Fibroblast of skin of right biceps (primary cell): ENCODE measurements at places on chromosomes 2 and 18.

- DNase-seq = no peak
These were observed 56.8 kb upstream of the DAPL1 start for GRCh38 chr2:158738363-158738762.

DNA sequence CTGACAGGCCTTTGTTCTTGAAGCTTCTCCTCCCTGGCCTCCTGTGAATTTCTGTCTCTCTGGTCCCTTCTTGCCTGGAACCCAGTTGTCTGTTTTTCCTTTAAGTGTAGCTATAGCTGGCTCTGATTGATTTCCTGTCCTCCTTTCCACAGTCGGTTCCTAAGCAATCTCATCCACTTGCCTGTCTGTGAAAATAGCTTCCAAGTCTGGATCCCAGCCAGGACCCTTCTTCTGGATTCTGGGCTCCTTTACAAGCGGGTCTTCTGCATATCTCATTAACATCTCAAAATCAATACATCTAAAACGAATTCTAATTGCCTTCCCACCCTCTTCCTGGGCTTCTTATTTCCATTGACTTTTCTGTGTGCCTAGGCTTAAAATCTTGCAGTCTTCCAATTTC lies 124.9 kb downstream of the DAW1 start:
- no peak for DNase-seq

DNA sequence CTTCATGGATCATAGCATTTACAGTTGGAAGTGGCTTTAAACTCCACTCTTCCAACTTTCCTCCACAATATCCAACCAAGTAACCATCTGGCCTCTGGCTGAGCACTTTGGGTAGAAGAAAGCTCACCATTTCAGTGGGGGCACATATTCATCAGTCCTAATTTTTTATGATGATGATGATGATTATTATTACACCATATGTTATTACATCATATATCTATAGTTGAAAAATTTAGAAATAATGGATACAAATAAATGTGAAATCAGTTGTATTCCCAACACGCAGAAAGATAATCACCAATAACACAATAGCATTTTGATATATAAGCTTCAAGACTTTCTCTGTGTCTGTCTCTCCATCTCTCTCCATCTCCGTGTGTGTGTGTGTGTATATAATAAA lies 26.6 kb upstream of the ZCCHC2 start:
- DNase-seq = no peak

- DNase-seq = peak; percentile 38
These were observed 23.8 kb upstream of the KLHL29 start for GRCh38 chr2:23361152-23361551.

GRCh38 chr2:42932271-42933151 lies 140.1 kb upstream of the HAAO start:
- no peak for DNase-seq

DNA sequence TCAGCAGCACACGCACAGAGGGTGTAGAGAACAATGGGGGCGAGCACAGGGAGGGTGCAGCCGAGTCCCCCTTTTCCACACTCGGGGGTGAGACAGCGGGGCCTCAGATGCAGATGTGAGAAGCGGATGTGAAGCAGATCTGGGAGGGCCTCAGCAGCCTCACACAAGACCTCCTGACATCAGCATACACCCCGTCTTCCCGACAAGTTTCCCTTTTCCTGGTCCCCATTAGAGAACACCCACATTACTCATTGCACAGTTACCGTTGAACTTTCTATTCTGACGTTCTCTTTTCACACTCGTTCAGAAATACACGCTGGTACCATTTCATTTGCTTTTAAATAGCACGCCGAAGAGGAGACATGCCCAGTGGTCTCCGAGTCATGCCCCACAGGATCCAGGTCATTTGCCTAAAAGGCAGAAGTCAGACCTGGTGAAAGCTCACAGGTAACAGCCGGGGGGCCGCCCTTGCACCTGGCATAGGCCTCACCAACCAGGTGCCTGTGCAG lies 129.5 kb upstream of the ID2 start:
- DNase-seq = no peak

DNA sequence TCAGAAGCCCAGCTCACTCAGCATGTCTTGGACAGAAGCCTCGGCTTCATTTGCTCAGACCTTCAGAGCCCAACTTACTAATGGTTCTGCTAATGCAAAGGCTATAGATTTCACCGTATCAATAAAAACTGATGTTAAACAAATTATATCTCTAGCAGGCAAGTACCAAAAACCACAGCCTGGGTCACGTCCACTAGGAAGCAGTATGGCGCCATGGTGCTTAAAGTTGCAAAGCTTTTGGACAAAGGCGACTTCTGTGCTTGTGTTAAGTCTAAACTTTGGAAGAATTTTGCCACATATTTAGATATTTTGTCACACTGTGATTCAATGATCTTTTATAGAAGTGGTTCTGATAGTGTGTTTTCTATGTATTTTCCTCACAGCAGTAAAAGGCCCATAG lies 276.8 kb upstream of the PARD3B start:
- no peak for DNase-seq

DNA sequence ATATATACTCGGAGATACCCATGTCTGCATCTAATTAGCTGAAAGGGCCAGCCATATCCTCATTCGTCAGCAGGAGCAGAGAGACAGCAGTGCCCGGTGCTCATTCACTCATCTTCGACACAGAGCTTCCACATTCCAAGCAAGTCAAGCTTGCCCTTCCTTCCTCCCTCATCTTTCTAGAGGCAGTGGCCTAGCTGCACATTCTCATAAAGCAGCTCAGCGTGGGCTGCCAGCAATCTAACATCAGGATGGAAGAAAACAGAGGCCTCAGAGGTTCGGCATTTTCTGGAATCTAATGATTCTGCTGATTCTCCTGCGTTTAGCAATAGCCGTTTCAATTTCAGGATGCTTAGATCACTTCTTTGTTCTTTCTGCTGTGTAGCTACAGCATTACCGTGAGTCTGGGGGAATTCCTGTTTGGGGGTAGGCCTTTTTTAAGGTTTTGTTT lies 68.8 kb downstream of the CLHC1 start:
- peak; percentile 88 for DNase-seq

DNA sequence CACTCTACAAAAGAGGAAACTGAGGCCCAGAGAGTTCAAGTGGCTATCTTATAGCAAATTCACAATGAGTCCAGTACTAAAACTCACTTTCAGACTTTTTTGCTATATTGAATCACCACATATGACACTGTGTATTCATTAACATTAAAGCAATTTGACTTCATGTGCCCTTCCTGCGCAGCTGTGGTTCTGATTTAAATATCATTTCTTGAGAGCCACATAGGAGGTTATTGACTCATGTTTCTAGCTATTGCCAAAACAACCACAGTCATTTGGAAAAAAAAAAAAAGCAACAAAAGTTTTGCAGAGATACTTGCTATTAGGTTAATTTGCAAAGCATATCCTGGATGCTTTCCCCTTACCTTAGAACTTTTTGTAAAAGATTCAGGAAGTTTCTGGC lies 341.2 kb downstream of the PIK3C3 start:
- no peak for DNase-seq

DNA sequence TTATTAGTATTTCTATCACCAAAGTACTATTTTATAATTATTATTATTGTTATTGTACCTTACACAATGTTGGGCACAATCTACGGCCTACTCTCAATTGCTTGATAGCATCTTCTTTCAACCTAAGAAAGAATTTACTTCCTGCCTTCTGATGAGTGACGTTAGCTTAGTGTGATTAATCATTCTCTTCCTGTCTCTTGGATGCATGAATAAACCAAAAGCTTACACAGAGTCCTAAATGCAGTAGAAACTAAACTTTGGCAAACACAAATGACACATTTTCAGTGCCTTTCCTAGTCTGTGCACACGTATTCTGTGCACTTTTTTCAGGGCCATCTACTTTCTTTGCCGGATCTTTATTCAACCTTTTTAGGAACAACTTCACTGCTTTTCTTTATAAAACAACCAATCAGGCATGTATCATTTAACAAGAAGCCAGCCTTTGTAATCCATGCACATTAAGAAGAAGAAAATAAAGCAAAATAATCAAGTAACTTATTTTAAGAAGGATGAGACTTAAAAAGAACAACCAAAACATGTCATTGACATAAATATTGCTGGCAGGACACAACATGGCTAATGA lies 19.1 kb downstream of the TRAK2 start:
- DNase-seq = peak; percentile 78

GRCh38 chr18:59651071-59651470 lies 46.2 kb downstream of the CCBE1 start:
- DNase-seq = no peak

GRCh38 chr2:241985986-241986329 lies 116.4 kb downstream of the RTP5 start:
- DNase-seq = no peak

- DNase-seq = no peak
These were observed 1.1 kb downstream of the DSC3 start for GRCh38 chr18:31041271-31042083.

DNA sequence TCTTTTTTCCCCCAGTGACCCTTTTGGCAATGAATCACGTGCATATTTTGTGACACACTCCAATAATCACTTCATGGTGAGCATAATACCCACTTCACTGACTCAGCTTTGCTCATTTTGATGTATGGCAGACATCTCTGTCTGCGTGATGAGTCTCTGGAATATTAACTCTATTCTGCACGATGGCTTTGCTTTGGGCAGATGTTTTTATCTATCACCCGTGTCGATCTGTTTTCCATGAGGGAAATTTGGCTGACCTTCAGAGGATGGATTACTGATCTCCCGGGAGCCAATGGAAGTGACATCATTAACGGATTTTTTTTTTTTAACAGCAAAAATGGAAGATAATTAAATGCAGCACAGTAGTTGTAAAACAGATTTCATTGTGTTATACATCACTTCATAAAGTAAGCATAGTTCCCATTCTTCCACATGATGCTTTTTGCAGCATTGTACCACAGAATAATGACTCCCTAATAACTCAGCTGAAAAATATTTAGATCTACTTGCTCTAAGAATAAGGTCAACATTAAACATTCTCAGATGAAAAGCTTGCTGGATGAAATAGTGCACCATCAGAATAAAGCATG lies 29.8 kb downstream of the CDC42EP3 start:
- peak; percentile 96 for DNase-seq

- DNase-seq = no peak
These were observed 97.2 kb downstream of the DTNA start for GRCh38 chr18:34807106-34807796.

GRCh38 chr2:101580528-101580927 lies 105.6 kb upstream of the RFX8 start:
- DNase-seq = no peak

- no peak for DNase-seq
These were observed 11.9 kb downstream of the OTOF start for GRCh38 chr2:26465981-26466471.

DNA sequence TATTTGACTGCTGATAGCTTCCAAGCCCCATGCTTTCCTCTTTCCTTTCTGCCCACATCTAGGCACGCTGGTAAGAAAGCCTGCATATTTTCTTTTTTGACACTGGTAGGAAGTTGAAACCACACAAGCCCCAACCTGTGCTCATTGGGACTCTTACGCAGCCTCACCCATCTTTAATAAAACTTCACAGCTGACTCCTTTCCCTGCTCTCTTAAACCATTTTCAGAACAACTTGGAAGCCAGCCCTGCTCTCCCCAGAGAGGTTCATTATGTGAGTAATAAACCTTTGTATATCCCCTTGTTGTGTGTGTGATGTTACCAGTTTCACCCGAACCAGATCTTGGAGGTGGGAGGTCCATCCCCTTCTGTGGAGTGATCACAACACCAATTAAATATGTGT lies 268.4 kb downstream of the GPD2 start:
- no peak for DNase-seq

DNA sequence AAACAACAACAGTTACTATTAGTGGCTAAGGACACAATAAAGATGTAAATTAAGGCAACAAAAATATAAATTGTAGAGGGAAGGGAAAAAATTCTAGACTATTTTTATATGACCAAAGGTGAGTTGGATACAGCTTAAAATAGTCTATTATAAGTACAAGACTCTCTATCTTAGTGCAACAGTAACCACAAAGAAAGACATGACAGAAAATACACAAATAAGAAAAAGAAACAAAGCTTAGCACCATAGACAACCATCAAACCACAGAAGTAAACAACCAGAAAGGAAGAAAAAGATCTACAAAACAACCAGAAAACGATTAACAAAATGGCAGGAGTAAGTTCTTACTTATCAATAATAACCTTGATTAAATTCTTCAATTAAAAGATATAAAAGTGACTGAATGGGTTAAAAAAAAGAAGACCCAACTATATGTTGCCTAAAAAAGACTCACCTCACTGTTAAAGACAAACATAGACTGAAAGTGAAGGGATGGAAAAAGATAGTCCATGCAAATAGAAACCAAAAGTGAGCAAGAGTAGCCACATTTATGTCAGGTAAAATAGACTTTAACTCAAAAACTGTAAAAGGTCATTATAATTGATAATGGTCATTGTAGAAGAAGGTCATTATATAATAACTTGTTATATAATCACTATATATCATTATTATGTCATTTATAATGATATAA lies 62.5 kb downstream of the USP40 start:
- DNase-seq = no peak
